ENCODE measurements at places on chromosomes 13 and 19.

- DNase-seq = no peak
Measured at GRCh38 chr13:28659621-28659970, 666 bp downstream of the POMP start.

- DNase-seq = no peak
Measured at GRCh38 chr19:34308381-34309367, 54.3 kb downstream of the GARRE1 start.

- no peak for DNase-seq
Measured at GRCh38 chr19:6837525-6837924, 49.9 kb upstream of the ADGRE1 start.

DNA sequence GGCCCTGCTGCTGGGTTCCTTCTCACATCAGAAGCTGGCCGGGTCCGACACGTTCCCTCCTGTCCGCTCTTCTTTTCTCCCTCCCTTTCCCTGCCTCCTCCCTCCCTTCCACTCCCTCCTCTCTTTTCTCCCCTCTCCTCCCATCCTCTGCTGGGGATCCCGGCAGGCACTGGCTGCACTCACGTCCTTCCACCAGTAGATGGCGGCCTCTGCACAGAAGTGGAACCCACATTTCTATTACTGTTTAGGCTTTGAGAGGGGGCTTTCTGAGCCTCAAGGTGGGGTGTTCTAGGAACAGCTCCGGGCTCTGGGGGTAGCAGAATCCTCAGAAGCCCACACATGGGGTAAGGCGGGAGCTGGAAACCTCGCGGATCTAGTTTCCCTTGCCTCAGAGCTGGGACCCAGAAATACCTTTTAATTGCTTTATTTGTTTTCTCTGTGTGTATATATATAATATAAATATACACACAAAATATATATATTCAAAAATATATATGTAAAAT lies 294.2 kb downstream of the ZNF536 start:
- no peak for DNase-seq
